ENCODE measurements at places on chromosomes 12 and 14.

GRCh38 chr14:104897330-104898194 lies 27.1 kb upstream of the PLD4 start:
- no peak for DNase-seq

DNA sequence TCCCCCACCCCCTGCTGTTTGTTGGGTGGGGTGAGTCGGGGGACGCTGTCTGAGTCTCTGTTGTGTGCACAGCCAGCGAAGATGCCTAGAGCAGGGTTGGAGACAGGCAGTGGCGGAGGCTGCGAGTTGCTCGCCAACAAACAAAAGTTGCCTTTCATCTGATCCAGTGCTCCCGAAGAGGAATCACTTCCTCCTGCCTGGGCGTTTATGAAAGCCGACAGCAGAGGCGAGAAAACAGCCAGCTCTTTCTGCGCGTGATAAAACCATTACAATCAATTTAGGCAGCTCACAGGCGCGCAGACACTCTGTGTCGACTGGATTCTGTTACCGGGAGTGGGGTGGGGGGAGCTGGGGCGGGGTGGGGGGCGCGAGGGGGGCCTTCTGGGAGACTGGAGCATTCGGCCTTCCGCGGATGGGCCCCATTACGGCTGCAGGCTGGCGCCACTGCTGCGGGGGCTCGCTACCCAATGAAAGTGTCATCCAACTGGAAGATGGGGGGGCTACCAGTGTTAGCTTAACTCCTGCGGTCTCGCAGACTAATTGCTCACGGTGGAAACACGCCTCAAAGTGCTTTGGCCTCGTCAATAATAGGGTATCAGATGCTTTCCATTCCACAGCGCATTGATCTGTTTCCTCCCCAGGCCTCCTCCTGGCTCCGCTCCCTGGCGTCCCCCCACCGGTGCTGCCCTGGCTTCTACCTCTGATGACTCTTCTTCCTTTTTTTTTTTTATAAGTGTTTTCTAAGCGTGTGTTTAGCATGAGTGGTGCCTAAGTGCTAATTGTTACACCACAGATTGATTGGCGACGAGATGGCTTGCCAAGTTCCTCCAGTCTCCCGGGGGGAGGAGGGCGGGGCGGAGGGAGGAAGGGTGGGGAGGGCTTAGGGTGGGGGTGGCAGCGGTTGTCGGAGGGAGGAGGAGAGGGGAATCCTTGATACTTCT lies 678.4 kb downstream of the MED13L start:
- no peak for DNase-seq

DNA sequence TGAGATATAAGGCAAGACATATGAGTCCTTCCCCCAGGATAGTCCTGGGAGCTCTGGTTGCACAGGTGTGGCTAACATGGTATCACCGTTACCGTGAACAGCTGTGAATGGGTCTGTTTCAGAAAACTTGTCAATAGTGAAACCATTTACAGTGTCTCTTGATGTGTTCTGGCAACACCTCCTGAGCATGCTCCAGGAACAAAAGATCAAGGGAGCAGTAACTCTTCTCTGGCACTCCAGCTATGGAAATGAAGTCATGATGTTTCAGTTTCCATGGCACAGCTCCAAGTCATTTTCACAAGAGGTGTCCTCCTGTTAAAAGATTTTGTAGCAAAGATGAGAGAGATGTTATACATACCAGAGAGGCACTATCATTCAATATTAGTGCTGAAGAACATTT lies 253.7 kb downstream of the SNAPC1 start:
- DNase-seq, result no peak

DNA sequence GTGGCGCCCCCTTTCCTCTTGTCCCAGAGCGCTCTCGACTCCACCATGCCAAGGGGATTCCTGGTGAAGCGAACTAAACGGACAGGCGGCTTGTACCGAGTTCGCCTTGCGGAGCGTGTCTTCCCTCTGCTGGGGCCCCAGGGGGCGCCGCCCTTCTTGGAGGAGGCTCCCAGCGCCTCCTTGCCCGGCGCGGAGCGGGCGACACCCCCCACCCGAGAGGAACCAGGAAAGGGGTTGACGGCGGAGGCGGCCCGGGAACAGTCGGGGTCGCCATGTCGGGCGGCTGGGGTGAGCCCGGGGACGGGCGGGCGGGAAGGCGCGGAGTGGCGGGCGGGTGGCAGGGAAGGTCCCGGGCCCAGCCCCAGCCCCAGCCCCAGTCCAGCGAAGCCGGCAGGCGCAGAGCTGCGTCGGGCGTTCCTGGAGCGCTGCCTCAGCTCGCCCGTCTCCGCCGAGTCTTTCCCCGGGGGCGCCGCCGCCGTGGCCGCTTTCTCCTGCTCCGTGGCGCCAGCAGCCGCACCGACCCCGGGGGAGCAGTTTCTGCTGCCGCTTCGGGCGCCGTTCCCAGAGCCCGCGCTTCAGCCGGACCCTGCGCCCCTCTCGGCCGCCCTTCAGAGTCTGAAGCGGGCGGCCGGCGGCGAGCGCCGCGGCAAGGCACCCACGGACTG lies 376 bp downstream of the INSM2 start:
- DNase-seq, result peak; percentile 31
